ENCODE measurements at places on chromosomes 6 and 20.

DNA sequence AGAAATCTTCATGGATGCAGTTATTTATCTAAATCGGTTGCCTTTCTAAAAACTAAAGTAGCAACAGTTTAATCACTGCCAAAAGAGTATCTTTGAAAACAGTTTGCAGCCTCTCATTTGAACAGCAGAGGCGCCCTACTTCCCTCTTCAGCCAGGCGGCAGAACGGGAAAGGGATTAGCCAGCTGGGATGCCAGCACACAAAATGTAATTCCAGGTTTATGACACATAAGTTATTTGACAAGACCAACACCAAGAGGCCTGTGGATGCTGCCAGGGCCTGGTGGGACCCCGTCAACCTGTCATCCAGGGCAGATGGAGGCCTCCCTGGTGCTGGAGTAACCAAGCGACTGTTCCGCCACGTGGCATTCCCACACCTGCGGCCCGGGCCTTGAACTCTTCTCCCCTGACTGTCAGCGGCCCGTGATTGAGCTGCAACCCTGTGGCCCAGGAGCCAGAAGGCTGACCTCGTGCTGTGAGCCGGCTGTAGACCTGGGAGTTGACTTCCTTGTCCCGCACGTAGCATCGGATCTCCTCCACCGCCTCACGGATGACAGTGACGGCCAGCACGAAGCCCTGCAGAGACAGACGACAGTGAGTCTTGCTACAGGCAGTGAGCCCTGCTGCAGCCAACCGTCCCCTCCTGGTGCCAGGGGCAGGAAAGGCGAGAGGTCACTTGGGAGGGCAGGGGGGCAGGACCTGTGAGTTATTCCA is 55.5 kb downstream of the ATP9A start:
- peak; percentile 50 for DNase-seq

DNA sequence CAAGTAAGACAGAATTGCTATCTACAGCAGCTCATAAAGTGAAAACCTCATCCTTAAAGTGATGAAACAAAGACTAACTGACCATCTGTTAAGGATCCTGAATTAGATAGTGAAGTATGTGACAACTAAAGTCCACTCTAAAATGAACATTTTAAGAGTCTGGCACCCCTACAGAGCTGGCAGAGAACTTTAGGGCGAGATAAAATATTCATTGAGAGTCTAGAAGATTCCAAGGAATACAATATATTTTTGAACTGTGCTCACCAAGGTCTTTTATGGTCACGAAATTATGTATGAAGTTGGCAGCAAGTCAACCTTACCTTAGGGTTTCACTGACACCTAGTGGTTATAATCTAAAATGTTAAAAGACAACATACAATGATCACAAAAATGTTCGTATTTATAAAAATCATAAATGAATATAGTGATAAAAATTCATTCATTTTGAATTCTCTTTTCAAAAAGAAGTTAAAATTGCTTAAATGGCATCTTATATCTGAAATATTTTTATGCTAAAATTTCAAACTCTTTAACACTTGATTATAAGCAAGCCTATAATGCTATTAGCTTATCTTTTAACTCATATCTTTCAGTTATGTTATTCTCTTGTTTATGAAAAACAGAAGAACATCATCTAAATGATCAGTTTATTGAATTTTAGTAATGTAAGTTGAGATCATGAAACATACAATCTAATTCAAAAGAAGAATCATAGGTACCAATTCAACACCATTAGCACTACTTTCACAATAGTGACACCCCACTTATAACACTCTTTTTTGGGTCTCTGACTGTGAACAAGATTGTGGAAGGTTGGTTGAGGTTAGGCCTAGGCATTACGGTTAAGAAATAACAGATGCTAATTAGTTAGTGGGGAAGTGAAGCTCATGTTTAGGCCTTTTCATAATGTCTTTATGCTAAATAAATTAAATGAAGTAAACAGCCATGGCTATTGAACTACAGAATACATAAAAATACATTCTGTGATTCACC is 27.5 kb downstream of the RSPH3 start:
- peak; percentile 81 for DNase-seq

DNA sequence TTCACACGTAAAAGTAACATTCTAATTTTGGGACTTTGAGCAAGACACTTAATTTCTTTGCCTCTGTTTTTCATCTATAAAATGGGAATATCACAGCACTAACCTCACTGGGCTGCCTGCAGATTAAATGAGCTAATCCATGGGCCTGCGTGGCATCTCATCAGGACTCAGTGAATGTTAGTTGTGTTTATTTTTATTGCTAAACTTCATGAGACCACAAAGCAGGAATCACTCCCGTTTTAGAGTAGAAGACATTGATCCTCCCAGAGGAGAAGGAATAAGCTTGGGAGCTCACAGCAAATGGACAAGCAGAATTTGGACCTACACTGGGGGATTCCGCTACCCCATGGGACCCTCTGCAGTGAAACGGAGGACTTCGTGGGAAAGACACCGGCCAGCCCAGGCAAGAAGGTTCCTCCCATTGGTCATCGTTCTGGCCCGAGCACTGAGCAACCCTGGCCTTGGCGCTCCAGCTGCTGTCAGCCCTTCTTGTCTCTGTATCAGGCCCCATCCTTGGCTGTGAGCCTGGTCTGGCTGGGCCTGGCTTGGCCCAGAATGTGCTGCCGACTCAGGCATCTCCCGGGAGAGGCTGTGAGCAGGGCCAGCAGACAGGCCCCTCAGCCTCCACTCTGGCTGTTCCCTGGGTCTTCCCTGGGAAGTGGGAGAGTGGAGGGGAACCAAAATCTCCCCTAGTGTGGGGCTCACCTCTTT is 79.8 kb downstream of the NFATC2 start:
- DNase-seq, result no peak

DNA sequence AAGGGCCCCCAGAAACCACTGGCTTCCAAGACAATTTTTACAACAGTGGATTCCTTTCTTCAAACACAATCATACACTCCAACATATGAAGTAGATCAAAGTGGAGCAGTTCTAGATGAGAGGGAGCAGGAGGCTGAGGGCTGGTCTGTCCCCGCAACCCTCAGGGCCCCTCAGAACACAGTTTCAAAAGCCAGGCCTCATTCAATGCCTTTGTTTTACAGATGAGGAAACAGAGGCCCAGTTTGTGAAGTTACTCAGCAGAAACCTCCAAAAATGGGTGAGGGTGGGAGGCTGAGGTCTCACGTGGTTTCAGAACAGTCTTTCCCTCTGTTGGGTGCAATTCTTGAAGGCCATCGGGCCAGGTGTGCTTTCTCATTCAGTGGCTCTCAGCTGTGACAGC is 134.9 kb downstream of the SCML4 start:
- no peak for DNase-seq

GRCh38 chr20:17593902-17594301 is 24.0 kb downstream of the DSTN start:
- DNase-seq, result no peak

GRCh38 chr6:16742116-16742515 is 19.1 kb downstream of the ATXN1 start:
- DNase-seq, result no peak

DNA sequence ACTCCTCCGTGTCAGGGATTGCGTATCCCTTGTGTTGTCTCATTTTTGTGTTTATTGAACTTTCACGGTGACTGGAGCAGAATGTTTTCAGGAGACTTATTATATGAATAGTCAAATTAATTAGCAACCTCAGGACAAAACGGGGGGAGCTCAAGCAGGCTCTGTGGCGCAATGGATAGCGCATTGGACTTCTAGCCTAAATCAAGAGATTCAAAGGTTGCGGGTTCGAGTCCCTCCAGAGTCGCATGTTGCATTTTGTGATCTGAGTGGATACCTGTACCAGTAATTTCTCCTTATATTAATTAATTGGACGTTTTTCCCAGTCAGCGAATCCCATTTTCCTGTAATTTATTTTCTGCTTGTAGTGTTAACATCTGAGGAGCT is 89.1 kb upstream of the ZNF184 start:
- DNase-seq, result no peak

- DNase-seq, result no peak
These were observed 372.1 kb upstream of the HS3ST5 start for GRCh38 chr6:114714836-114715507.

- DNase-seq, result peak; percentile 65
These were observed 6.6 kb upstream of the BTBD9 start for GRCh38 chr6:38646166-38646878.

GRCh38 chr20:62501801-62502495 is 26.2 kb upstream of the GATA5 start:
- no peak for DNase-seq

DNA sequence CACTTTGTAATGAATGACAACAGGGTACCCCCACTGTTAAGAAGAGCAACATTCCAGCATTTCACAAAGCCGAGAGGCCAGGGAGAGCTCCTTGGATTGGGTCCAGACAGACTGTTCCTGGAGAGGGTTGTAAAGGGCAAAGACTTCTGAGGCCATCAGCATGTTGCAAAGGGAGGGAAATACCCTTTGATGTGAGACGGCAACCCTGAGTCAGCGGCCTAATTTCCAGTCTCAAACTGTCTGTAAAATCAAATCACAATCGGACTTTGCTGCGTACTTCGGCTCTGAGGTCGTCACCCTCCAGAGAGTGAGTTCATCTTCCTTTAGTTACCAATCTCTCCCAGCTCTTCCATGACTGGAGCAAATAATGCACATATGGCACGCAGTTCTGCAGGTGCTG is 101.0 kb upstream of the DTNBP1 start:
- no peak for DNase-seq

DNA sequence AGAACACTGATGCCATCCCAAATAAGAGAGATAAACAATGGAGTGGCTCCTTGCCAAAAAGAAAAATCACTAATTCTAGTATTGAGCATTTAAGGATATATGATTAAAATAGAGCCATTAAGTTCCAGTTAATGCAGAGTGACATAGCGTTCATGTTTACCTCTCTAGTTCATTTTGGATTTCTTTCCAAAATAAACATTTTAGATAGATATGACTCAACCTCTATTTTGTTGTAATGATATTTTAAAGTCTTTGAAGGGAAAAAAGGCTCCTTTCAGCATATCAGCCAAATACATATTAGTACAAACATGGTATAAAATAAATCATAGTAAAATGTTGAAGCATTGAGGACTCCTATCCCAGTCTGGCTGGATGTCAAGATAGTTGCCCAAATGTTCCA is 33.4 kb downstream of the RWDD2A start:
- no peak for DNase-seq

- no peak for DNase-seq
These were observed 294.3 kb upstream of the SOX4 start for GRCh38 chr6:21299216-21299615.

DNA sequence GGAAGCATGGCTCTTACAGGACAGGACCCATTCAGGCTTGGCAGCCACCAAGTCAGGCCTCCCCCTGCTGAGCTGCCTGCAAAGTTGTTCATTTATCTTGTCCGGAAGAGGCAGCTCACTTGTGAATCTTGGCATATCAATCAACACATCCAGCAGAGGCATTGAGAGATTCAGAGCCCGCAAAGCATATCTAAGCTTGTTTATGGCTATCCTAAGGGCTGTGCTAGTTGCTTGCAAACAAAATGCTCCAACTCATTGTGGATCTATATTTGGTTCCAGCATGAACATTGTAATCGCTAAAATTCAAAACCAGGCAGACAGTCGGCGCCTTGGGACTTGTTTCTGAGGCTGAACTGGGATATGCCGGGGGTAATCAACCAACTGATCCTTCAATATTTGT is 106.1 kb downstream of the UNC5CL start:
- no peak for DNase-seq

- DNase-seq, result peak; percentile 50
These were observed 91.6 kb downstream of the PSMG4 start for GRCh38 chr6:3350252-3350796.

GRCh38 chr6:137589067-137589848 is 95.1 kb upstream of the OLIG3 start:
- DNase-seq, result peak; percentile 67
